ENCODE measurements at places on chromosomes 7 and 10.

- no peak for DNase-seq
Observed at GRCh38 chr7:121288894-121289293, 39.9 kb upstream of the WNT16 start.

GRCh38 chr7:37441386-37441760, 7.3 kb downstream of the ELMO1 start:
- no peak for DNase-seq

DNA sequence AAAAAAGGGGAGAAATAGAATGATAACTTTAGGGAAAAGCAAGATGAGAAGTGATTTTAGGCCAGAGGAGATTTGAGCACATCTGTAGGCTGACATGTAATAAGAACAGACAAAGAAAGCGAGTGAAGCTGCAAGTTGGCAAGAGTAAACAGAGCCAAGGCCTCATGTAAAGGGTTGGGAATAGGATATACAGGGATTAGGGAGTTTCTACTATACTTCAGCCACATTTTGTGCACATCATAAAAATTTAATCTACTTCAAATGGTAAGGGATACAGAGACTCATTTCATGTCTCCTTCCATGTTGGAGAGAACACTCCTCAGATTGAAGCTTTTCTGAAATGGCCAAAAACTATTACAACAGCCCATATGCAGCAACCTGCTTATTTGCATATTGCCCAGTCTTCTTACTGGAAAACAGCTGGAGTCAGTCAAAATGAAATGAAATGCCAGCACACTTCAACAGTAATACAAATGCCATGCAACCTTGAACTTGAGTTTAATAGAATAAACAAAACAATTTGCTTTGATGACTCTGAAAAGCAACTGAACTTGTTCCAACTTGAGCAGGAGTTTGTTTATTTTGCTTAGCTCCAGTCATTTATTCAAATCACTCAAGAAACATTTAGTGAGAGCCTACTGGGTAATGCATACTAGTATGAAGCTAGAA, 49.9 kb downstream of the NRCAM start:
- DNase-seq: no peak

GRCh38 chr7:38396852-38397251, 123.4 kb upstream of the TARP start:
- no peak for DNase-seq

DNA sequence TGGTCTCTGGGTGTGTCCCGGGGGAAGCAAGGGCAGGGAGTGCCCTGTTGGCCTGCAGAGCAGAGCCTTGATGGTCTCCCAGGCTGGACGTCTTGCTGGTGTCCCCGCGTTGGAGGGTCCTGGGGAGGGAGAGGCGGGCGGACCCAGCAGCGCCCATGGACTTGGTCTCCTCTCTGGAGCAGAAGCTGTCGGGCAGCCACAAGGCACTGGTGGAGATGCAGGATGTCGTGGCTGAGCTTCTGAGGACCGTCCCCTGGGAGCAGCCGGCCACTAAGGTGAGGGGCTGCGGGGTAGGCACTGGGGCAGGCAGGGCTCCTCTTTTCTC, 20.9 kb downstream of the TTYH3 start:
- no peak for DNase-seq

DNA sequence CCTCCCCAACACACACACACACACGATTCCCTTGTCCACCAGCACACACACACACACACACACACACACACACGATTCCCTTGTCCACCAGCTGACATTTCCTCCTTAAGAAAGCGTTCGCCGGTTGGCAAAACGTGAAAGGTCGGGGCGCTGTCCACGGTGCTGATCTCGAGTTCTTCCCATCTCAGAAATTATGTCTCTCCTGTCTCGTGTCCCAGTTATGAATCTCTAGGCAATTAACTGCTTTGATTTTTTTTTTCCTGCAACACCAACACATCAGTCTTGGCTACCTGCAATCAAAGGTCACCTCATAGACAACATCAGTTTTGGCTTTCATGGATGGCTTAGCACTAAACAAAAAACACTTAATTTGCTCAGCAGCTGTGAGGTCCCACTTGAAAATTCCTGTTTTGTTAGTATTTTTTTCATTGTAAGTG, 1.9 kb downstream of the INA start:
- DNase-seq: peak; percentile 73

GRCh38 chr10:69458430-69459100, 7.3 kb downstream of the TSPAN15 start:
- DNase-seq: no peak

DNA sequence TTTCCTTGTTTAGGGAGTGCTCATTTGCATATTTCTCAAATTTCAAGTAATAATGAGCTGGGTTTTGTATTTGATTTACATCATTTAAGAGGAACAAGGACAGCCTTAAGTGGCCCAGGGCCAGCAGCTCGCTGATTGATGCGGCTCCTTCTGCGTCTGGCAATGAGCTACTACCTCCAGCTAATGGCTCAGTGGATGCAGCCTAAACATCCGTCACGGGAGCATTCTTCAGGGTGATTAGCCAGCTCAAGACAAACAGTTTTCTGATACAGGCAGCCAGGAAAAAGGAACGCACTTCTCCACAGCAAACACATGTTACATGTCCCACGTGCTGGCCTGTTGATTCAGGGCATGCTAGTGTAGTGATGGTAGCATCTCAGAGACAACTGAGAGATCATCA, 169.3 kb upstream of the TCERG1L start:
- no peak for DNase-seq

- DNase-seq: no peak
Observed at GRCh38 chr10:70176441-70176840, 6.1 kb upstream of the SAR1A start.

GRCh38 chr10:31780717-31781116, 147.9 kb downstream of the ARHGAP12 start:
- DNase-seq: no peak
